Activated CD4-positive, CD25-positive, alpha-beta regulatory T cell treated with anti-CD3 and anti-CD28 coated beads, Interleukin-2, amount 50 U/mL, for 16 hours (primary cell): ENCODE measurements at places on chromosomes 2 and 18.

- DNase-seq = no peak
Observed at GRCh38 chr2:21890716-21891115, 766.9 kb downstream of the TDRD15 start.

- no peak for DNase-seq
Observed at GRCh38 chr2:26712486-26713465, 20.3 kb downstream of the KCNK3 start.

DNA sequence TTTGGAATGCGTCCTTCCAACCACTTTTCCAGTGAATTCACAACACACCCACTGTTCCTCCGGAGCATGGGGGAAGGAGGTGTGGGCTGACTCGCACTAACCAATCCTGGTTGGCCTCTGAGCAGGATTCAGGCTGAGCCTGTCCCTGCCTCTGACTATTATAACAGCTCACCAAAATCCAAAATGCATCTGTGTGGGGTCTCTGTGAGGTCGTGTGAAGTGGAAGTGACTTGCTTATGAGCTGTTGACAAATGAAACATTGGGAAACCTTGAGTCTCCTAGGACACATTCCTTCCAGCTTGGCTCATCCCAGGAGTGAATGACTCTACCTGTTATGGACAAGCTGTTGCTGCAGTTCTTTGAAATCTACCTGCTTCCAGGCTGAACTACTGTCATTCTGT is 1.5 kb downstream of the CIDEA start:
- no peak for DNase-seq

GRCh38 chr2:237588044-237588696 is 2.4 kb downstream of the RAB17 start:
- no peak for DNase-seq
